Fibroblast of upper back skin (primary cell): ENCODE measurements at places on chromosomes 12 and 14.

GRCh38 chr12:77850129-77850528, 19.4 kb downstream of the NAV3 start:
- peak; percentile 4 for DNase-seq

GRCh38 chr14:92686900-92687427, 61.5 kb downstream of the LGMN start:
- peak; percentile 61 for DNase-seq

DNA sequence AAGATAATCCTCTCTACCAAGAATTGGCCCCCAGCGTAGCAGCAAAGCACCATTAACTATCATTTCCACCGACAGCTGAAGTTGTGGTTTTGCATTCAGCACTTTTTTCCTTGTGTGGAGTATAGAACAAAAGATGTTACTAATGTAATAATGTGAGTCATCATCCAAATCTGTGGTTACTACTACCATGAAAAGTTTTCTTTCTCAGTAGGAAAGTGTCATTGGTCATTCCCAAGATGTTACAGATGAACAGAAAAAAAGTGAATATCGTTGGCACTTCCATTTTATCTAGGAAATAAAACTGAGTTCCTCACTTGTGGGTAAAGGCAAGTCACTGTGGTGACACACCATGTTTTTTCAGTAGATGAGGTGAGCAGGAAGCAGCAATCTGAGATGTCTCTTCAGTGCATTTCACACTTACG, 30.3 kb upstream of the IFNG start:
- DNase-seq = peak; percentile 85

GRCh38 chr14:99561864-99562263, 42.1 kb downstream of the CCDC85C start:
- DNase-seq = no peak

DNA sequence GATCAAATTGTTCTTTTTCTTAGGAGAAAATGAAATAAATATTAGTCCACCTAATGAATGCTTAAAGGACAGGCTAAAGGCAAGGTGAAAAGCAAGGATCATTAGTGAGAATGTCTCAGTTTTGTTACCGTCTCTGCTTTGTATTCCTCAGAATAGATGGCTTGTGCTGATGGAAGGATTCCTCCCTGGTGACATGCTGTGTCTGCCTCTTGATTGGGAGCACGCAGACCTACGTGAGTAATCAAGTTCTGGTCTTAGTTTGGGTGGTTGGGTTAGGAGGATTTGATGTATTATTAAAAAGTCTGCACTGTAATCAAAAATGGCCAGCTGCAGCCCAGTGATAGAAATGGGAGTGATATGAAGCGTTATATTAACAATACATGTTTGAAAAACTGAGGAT, 78.8 kb upstream of the RTL1 start:
- DNase-seq = no peak

DNA sequence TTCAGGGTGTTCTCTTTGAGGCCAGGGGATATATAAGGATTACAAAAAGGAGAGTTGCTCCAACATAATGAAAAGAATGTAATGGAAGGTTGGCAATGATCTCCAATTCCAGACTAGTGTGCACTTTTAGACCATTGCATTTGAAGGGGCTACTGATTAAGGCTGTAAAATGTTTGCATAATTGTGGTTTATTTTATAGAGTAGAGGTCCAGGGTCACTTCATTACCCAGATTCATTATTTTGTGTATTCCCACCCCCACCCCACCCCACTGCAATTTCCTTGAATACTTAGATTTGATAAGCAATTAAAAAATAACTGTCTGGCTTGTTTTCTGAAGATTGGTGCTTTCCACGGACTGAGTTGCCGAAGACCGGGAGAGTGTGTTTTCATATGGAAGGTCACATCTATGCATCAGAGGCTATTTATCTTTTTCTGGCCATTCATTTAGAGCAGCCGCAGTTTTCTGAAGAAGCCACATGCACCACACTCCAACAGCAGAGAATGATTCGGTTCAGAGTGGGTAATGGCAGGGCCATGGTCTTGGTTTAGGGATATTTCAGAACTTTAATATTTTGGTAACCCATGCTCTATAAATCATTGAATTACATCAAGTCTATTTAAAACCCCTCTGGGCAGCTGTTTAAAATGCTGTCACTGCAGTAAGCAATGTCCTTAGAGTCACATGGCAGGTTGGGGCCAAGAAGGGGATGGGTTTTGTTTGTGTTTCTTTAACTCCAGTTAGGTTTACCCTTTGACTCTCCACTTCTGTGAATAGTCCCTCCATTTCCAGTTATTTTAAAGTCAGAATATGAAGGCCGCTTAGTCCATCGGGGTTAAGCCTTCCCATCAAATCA, 94.6 kb downstream of the TMEM30B start:
- no peak for DNase-seq

GRCh38 chr12:97573901-97574300, 111.3 kb downstream of the RMST start:
- DNase-seq = no peak

GRCh38 chr12:115771065-115771464, 506.4 kb downstream of the MED13L start:
- no peak for DNase-seq

GRCh38 chr12:19066475-19067001, 63.0 kb upstream of the PLEKHA5 start:
- no peak for DNase-seq

GRCh38 chr12:61232040-61232439, 1028.2 kb upstream of the USP15 start:
- no peak for DNase-seq

- DNase-seq = no peak
Measured at GRCh38 chr12:28063355-28063880, 90.9 kb upstream of the PTHLH start.

- no peak for DNase-seq
Measured at GRCh38 chr14:91356181-91356763, 61.3 kb downstream of the CCDC88C start.

GRCh38 chr12:120394483-120395367, 25.8 kb upstream of the MSI1 start:
- DNase-seq = no peak

DNA sequence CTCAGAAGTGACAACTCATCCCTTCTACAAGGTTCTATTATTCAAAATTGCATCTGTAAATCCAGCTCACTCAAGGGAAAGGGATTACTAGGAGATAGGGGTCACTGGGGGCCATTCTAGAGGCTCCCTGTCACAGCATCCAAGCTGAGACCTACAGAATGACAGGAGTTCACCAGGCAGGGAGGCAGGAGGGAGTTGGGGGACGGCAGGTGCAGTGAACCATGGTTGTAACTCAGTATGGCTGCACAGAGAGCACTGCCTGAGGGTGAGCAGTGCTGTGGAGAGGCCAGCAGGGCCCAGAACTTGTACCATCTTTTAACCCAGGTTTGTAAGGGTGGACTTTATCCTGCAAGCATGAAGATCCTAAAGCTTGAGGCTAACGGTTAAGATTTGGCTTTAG, 37.9 kb upstream of the SINHCAF start:
- no peak for DNase-seq

DNA sequence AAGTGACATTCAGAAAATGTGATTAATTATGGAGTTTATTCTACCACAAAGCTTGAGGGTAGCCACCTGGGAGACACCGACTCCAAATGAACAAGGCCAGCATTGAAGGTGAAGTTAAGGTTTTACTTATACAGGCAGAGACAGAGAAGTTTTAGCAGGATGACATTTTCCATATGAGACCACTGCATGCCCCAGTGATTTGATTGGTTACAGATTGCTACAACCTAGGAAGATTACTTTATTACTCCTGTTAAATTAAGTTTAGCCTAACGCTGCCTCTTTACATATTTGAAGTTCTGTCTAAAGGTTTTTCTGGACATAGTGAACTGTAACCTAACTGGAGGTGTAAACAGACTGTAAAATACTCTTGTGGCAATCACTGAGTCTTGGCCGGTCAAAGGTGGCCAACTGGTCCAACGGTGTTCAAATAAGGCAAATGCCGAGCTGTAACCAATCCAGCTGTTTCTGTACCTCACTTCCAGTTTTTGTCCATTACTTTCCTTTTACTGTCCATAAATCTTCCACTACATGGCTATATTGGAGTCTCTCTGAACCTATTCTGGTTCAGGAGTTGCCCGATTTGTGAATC, 57.2 kb downstream of the RIN3 start:
- no peak for DNase-seq

GRCh38 chr14:75333606-75334548, 55.2 kb downstream of the FOS start:
- DNase-seq = no peak

GRCh38 chr12:93552427-93552826, 20.0 kb upstream of the SOCS2 start:
- no peak for DNase-seq

DNA sequence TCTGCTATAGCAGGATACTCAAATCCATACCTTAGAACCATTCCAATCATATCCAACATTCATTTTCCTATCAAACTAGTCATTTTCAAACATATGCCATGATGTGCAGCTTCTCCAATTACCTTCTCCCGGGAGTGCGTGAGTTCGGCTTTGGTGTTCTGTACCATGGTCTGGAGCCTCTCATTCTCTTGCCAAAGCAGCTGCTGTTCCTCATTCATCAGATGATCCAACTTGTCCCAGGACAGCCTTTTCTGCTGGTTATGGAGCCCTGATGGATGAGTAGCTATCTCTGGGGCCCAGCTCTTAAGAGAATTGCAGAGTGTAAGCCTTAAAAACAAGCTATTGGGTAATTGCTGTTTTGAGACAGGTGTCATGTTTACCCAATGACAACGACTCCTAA, 71.1 kb upstream of the SAV1 start:
- no peak for DNase-seq

DNA sequence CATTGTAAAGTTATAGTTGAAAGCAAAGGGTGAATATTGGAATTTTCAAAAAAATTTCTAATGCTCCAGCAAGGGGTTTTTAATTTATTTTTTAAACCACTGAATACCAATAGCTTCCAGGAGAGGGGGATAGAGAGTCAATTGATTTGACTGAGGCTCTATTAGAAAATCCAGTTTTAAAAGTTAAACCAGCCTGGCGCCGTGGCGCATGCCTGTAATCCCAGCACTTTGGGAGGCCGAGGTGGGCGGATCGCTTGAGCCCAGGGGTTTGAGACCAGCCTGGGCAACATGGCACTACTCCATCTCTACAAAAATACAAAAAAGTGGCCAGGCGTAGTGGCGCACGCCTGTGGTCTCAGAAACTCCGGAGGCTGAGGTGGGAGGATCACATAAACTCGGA, 150.1 kb downstream of the SLC38A4 start:
- peak; percentile 64 for DNase-seq

GRCh38 chr14:104689881-104690711, 678 bp downstream of the INF2 start:
- DNase-seq = no peak

DNA sequence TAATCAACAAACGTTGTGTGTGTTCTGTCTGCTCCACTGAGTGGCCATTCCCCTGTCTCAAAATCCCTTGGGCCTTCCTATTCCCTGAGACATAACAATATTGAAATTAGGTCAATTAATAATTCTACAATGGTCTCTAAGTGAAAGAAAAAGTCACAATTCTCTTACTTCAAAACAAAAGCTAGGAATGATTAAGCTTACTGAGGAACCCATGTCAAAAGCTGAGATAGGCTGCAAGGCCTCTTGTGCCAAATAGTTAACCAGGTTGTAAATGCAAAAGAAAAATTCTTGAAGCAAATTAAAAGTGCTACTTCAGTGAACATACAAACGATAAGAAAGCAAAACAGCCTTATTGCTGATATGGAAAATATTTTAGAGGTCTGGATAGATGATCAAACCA, 65.0 kb upstream of the AMIGO2 start:
- no peak for DNase-seq

DNA sequence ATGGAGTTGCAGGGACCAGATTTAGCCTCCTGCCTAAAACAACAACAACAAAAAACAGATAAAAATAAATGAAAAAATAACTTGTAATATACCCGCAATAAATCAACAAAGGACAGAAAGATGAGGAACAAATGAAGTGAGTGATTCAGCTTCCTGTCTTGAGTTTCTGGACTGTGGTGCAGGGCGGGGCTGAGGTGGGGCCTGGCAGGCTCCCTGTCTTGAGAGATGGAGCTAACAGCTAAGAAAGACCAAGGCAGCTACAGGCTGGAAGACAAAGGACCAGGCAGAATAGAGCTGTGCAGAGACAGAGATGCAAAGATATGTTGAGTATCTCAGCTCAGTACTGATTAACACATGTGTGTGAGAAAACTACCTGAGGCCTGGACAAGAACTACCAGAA, 879.2 kb downstream of the AACS start:
- no peak for DNase-seq

DNA sequence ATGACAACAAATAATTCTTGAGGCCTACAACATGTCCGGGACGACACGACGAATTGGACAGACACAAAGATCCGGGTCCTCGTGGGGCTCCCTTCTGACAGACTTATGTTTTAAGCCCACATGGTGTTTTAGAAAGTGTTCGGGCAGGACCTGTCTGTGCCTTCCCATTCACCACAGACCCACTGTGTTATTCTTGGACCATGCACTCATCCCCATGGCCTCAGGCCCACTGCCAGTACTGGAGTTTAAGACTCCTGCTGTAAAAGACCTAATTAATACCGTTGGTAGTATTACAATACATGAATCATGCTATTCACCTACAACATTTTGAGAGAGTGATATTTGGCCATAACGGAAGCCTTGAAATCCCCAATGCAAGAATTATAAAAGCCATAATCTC, 20.0 kb downstream of the SLC15A4 start:
- no peak for DNase-seq

DNA sequence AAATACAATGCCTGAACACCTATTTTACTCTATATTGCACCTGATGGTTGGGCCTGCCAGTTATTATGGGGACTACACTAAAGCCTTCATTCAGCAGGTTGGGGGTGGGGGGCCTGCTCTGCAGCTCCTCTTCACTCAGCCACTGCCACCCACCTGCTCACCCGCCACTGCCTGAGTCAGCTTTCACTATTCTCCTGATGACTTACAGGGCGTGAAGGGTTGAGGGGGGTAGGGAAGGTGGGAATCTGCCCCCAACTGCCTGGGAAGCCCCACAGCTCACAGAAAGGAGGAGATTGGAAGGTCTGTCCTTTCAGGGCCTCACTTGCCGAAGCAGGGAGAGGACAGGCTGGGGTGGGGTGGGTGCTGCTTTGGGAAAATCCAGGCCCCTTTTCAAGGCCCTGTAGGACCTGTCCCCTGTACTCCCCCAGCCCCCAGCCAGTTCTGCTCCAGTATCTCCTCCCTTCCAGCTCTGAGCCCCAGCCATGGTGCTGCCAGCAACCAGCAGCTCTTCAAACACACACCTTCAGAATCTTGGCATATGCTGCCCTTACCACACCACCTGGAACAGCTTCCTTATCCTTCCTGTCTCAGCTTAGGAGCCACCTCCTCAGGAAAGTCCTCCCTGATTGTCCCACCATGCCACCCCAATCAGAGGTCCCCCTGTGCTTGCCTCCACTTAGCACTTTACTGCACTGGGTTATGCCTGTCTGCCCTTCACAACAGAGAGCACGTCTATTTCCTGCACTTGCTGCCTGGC, 33.1 kb downstream of the IRF2BPL start:
- DNase-seq = no peak

DNA sequence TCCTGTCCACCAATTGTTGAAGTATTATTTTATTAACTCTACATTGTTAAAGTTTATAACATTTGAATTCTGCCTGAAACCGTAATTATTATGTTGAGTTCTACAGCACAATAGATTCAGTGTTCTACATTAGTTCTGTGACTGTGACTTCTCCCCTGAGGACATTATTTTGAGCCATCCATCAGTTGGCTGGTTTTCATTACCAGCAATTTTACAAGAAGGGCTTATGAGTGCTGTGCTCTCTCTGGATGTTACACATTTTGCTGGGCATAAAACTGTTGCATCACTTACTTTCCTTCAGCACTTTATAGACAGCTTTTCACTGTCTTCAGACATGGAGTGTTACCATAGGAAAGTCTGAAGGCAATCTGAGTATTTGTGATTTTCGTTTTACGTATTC, 118.2 kb upstream of the KITLG start:
- no peak for DNase-seq
